ENCODE measurements at places on chromosomes 3 and 15.

GRCh38 chr3:177336873-177337450, 139.7 kb upstream of the TBL1XR1 start:
- DNase-seq: no peak

DNA sequence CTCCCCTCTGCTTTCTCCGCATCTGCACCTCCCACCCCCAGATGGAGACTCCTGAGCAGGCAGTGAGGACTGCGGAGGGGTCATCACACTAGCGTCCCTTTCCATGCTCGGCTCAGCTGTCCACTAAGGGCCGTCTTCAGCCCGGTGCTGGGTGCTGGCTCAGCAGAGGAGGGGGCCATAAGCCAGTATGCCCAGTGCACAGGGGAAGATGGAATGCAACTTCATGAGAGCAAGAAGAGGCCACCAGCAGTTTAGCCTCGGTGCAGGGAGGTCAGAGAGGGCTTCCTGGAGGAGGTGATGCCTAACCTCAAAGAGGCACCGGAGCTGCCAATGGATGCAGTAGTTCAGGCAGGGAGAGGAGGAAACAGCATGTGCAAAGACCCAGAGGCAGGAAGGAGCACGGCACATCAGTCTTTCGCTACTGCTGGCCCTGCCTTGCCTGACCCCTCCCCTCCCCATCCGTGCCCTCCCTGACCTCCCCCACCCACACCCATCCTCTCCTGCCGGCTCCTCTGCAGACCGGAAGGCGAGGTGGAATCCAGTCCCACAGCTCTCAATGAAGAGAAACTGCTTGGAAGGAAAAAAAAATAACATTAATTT, 15.2 kb upstream of the PLXND1 start:
- no peak for DNase-seq

GRCh38 chr15:31017311-31017710, 25.9 kb upstream of the MTMR10 start:
- no peak for DNase-seq

DNA sequence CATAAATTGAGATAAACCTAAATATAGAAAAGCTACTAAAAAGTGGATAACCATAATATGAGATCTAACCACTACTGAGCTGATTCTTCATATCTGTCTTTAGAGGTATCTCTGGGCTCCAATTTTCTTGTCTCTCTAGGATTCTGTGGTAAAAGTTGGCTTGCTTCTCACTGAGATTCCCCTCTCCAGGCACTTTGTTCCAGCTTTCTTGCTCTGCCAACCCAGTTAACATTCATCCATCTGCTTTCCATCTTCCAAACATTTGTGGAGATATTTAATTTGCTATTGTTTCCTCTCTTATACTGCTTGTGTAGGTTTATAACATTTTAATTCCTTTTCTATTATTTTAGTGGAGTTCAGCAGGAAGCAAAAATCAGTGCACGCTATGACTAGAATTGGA, 97.6 kb upstream of the LMCD1 start:
- no peak for DNase-seq

GRCh38 chr3:78742491-78742890, 1025.3 kb downstream of the ROBO1 start:
- no peak for DNase-seq

- no peak for DNase-seq
Observed at GRCh38 chr3:48187301-48187578, 977 bp downstream of the CDC25A start.

DNA sequence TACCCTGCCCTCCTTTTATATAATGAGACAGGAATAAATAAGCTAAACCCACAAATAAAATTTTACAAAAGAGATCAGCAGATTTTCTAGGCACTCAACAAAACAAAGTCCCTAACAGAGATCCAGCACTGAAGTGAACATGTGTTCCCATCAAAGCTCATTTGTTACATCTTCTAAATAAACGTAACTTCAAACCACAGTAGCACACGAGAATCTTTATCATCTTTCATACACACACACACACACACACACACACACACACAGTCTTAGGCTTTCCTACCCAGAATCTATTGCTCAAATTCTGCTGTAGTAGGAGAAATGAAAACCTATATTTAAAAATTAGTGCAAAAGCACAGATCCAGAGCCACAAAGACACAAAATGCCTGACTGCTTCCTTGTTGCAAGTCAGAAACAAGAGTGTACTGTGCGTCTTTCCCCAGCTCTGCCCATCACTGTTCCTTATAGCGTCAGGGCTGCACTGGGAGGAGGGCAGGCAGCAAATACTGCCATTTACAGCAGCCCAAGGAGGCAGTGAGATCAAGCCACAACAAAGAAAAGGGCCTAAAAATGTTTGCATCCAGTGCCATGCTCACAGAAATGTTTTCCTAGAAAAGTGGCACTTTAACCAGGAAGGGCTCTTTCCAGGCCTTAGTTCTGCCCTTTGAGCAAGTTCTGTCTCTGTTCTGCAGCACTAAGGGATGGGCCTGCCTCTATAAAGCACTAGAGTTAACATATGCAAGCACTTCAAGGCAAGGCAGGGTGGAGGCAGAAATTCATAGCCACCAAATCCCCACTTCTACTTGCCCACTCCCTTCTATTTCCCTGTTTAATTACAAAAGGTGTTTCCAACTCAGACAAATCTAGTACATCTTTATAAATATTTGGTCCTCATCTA, 6.0 kb downstream of the IP6K1 start:
- no peak for DNase-seq

DNA sequence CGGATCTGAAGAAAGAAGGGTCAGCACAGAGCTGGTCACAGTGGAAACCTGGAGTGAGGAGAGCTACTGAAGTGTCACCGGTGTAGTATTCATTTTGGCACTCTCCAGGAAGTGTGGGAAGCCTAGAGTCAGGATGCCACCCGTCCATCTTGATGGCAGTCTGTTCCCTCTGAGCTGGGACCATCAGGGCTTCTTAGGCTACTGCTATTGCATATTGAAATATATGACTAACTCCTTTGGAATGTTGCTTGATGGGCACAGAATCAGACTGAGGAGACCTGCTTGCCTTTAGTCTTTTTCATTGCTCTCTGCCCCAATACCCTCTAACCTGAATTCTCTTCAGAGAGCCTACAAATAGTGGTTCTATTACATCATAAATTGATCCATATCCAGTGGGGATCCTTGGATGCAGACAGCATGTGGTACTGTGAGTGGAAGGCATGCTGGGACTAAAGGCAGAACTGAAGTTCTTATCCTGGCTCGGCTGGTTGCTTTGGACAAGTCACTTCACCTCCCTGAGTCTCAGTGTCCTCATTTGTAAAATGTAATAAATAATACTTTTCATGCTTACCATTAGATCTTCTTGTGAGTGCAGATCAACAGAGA, 143.5 kb downstream of the PDE8A start:
- DNase-seq: no peak

DNA sequence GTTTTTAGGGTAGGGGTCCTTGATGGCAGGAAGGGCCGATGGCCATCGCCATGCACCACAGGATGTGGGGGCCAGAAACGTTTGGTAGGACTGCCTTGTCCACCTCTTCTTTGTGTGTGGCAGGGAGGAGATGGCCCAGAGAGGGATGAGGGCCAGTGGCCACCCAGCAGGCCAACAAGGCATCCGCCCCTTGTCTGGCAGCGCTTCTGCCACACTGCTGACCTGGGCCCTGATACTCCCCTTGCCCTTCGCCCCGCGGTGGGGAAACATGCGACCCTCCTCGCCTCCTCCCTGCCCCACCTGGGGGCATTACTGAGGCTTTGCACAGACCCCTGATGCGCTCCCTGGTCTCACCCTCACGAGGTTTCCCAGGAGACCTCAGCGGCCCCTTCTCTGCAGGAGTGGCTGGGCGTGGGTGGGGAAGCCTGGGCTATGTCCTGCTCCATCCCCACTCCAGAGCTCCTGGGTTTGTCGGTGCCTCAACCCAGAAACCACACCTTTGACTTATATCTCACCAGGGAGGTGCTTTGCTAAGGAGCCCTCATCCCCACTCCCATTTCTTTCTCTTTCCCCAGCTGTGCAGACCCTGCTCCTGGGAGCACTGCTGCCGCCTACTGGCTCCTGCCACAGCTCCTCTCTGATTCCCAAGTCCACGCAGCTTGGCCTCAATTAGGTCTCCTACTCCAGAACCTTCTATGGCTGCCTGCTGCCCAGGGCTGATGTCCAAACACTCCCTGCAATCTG, 38.7 kb downstream of the FEM1B start:
- DNase-seq: no peak

- DNase-seq: no peak
Observed at GRCh38 chr15:101046826-101047225, 127.7 kb downstream of the LRRK1 start.

DNA sequence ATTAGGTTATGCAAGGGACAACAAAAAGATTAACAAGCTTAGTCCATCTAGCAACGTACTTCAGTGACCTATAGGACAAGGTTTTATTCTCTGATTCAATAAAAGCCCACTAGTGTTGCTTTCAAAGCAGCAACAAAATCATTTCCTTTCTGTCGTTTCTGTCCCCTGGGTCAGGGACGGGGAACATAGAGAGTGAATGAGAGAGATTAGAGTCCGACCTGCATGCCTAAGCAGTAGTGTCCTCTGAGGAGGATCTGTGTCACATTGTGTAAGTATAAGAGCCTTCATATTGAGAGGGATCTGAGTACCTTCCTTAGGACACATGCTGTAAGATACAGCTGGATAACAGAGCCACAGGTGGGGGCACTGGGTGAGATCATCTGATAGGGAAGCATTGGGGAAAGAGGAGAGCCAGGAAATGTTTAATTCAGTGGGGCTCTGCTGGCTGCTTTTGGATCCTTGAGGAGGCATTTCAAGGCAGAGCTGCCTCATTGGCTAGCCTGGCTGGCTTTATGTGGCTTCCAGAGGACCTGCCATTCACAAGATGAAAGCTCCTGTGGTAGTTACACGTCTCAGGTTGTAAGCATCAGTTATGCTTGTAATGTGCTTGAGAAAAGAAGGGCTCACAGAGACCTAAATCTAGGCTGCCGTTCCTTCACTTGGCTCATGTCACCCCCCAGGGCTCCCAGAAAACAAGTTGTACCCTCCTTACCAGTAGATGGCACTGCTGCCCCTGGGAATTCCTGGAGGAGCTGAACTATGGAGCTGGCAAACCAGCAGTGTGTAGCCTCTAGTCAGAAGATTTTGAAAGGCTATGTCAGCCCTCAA, 2.7 kb downstream of the TMEM108 start:
- peak; percentile 28 for DNase-seq

- no peak for DNase-seq
Observed at GRCh38 chr15:83206526-83207008, 1.1 kb downstream of the HDGFL3 start.
